ENCODE measurements at places on chromosomes 2 and 18. TPM values are rescaled to one million over a fixed set of nuclear protein-coding genes. Genes with fewer than 3 reads are reported as not detected.

The EN1 gene
- not detected for total RNA-seq

The LRRTM4 gene
- total RNA-seq = 1.3 TPM

The CD207 gene
- total RNA-seq = not detected

The MEP1B gene
- not detected for total RNA-seq

The UGT1A1 gene
- 64.8 TPM for total RNA-seq

The OSR1 gene
- total RNA-seq = 6.9 TPM

The BABAM2 gene
- total RNA-seq = 45.9 TPM

The EFR3B gene
- total RNA-seq = not detected

The SP5 gene
- total RNA-seq = 7.3 TPM

The GTF3C2 gene
- 69.8 TPM for total RNA-seq

The ASPRV1 gene
- total RNA-seq = 0.30 TPM

The SULT1C3 gene
- not detected for total RNA-seq

The STAMBP gene
- total RNA-seq = 52.2 TPM

The VPS4B gene
- total RNA-seq = 59.7 TPM
